ENCODE measurements at places on chromosomes 7 and 10.

- no peak for DNase-seq
Measured at GRCh38 chr10:23081221-23081750, 14.1 kb upstream of the MSRB2 start.

DNA sequence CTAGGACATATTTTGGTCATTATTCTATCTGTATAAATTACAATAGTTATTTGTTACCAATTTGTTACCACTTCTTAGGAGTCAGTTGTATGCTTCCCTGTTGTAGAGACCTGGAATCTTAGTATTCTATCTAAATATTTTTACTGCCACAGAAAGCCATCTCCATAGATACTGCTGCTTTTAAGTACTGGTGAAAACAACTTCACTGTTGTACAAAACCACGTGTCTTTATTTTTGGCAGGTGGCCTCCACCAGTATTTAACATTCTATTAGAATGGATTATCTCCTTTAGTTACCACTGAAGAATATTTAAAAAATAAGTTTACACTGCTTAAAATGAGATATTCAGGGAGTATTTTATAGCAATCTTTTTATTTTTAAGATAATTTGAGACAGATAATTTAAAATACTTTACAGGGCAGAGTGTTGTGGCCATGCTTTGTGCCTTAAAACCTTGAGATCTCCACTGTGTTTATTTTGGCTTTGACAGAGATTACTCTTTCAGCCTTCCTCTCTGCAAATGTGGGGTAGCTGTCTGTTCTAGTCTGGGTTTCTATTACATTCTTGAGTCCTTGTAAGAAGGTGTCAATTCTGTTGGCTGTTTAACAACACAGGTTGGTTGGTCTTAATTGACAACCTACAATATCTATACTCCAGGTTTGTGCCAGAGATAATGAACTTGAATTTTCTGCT lies 185.6 kb downstream of the LRRC4 start:
- no peak for DNase-seq

DNA sequence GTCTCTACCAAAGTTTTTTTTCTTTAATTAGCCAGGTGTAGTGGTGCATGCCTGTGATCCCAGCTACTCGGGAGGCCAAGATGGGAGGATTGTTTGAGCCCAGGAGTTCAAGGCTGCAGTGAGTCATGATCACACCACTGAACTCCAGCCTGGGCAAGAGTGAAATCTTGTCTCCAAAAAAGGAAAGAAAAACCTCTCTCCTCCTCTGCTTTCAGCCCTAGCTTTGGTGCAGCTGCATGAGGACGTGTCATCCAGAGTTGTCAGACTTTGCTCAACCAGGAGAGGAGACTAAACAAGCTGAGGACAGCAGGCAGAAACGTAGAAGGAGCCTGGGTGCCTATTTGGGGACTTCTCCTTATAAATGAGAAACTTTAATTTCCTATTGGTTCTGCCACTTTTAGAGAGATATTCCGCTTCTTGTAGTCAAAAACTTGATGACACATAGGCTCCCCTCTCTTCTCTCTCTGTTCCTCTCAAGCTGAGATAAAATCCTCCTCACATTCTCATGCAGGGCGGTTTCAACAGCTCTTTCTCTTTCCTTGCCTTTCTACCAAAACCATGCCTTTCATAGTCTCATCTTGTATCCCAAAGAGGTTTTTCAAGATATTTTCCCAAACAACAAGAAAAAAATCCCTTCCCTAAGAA lies 205.4 kb downstream of the ARHGAP12 start:
- DNase-seq, result no peak

- no peak for DNase-seq
Measured at GRCh38 chr10:75648351-75648750, 216.9 kb downstream of the LRMDA start.

DNA sequence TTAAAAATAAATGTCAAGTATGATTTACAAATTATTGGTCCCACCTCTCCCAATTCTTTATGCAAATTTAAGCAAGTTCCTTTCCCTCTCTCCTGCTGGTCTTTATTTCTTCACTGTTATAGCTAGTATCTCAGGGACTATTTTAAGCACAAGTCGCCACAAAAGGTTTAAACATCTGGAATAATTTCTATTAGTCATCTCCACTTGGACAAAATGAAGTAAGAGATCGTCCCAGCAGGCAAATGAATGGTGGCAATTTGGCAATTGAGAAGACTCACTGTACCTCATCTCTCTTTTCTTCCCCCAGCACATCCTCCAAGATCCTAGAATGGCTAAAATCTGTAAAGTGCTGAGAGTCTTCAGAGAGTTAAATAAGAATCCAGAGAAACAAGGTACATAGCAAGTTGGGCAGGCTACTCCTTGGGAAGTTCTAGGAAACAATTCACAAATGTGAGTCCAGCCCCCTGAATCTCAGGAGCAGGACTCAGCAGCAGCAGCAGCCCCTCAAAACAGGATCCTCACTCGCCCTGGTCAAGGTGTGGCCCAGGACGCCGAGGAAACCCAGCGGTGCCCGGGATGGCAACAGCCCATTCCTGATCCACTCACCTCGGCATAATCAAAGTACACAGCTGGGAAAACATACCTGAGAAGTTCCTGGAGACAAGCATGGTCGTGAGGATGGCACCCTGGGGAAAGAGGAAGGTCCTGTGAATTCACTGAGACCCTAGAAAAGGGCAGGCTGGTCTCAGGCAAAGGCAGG lies 30.3 kb upstream of the NDST2 start:
- DNase-seq, result no peak

- DNase-seq, result no peak
Measured at GRCh38 chr7:32253299-32253698, 183.1 kb upstream of the PDE1C start.

- no peak for DNase-seq
Measured at GRCh38 chr7:30226614-30227268, 57.7 kb upstream of the ZNRF2 start.

- DNase-seq, result no peak
Measured at GRCh38 chr10:28284126-28284525, 18.7 kb downstream of the MPP7 start.

Measured in activated naive CD8-positive, alpha-beta T cell treated with anti-CD3 and anti-CD28 coated beads, Interleukin-2, amount 50 U/mL, for 16 hours (primary cell).